CD4-positive, alpha-beta T cell treated with Interleukin-10 for 1 hour (primary cell): ENCODE measurements at places on chromosomes 7 and 10.

DNA sequence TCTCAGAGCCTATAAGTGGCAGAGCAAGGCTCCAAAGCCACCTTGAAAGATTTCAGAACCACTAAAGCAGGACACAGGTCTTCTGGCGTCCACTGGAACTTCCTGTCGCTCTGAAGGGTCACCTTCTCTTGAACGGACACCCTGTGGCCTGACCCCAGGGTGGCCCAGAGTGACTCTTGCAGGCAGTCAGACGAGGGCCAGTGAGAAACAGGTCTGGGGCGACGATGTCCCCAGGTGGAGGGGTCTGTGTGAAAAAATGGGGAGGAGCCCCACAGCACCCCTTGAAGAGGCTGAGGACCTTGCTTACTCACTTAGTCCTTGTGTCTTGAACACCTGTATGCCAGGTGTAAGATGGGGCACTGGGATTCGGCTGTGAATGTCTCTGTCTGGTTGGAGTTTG is 946 bp upstream of the RASGEF1A start:
- no peak for DNase-seq

- no peak for DNase-seq
These were observed 128.6 kb downstream of the ICA1 start for GRCh38 chr7:8133188-8133848.

DNA sequence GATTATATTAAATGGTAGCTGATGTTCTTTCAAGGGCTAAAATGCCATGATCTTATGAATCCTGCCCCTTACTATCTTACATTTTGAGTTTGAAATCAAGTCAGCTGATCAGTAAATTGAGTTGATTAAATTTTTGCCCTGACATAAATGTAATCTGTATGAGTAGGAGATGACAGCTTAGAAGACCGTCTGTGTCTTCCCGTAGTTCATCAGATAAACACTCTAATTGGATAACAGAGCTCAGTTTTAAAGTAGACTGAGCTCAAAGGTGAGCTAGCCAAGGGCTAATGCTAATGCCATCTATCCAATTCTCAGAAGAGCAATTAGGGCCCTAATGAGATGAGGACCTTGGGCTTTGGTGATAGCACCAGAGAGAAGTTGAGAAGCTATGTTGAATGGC is 82.9 kb downstream of the LRRC4 start:
- no peak for DNase-seq

DNA sequence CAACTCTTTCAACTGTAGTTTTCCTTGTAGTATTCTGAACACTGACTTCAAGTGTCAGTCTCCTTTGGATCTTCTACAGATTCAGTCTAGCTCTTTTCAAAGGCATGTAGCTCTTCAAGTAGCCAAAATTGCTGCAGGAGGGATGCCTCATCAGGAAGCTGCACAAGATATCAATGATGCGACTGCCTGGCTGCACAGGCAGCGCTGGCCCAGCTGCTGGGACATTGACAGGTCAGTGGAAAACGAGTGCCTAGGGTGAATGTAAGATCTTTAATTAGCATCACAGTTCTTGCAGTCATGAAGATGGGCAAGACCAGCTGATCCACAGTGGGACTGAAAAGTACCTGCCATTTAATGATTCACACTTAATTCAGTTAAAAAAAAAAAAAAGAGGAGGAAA is 167.6 kb downstream of the ANK3 start:
- DNase-seq: no peak

- no peak for DNase-seq
These were observed 55.0 kb downstream of the PKD1L1 start for GRCh38 chr7:47893238-47893637.

DNA sequence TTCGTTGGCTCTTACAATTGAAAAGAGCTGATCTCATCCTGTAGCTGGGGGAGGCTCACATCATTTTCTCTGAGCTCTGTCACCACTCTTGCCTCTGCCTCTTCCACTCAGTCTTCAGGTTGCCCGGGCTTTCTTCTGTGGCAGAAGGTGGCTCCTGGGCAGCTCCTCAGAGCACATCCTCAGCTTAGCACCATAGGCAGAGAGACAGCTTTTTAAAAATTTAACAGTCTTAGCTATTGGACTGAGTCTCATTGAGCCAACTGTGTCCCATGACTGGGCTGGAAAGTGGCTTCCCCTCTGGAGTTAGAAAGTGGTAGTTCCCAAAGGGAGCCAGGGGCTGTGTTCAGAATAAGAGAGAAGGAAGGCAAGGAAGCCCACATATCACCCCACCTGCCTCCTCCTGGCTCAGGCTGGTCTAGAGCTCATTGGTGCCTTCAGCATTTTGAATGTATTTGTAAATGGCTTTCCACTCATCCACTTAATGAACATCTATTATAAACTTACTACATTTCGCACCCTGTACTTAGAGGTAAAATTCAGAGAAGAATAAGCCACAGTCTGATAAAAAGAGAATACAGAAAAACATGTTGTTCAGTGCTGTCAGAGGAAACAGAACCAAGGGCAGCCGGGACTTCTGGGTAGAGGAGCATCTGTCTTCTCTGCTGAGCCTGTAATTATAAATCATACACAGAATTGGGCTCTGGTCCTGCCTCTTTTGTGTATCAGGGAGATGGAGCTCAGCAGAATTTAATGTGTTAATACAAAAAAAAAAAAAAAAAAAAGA is 119.3 kb downstream of the WDFY4 start:
- DNase-seq: no peak

DNA sequence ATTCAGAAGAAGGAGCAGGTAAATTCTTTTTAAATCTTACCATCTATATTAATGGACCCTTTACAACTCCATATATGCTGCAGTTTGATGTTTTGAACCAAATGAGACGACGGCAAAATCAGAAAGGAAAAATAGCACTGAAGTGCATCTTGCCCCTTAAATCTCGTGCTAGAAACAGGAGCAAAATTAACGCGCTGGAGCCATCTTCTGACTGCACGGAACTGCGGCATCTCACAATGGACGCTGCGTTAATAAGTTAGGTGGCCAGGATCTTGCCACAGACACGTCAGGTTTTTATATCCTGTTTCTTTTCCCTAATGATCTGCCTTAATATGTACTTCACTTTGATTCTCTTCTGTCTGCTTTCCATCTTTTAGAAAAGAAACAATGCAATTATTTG is 354.5 kb downstream of the TFEC start:
- DNase-seq: no peak

GRCh38 chr7:135277161-135277560 is 43.5 kb downstream of the STRA8 start:
- no peak for DNase-seq

DNA sequence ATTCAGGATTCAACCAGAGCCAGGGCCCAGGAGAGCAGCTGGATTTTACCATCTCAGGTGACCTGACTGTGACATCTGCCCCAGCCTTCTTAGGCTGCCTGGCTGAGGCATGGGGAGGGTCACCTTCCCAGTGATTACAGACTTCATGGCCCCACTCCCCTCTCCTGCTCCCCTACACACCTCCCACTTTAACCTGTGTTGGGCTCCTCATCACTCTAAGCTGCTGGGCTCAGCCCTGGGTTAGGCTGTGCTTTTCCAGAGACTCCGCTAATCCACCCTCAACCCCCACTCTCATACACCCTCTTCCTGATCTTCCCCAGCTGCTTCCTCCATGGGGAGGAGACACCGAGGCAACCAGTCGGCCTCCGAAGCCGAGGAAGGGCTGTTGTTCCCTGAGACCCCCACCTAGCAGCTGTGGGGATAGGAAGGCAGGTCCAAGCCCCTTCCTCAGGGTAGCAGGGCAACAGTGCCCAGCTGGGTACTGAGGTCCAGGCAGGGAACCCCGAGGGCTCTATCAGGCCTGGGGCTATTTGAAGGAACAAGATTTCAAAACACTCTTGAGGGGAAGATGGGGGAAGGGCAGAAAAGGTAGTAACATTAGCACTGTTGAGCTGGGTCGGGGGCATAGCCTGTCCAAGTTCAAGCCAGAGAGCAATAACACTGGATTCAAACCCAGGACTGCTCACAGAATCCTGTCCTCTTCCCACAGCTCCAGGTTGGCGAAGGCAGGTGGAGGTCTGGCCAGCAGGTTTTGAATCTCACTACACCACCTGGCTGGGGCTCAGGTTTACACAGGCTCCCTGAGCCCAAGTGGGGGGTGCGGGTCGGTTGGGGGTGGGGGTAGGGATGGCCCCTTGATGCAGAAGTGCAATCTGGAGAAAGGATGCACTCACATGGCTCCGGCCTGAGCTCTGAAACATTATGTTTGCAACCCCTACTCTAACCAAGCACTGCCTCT is 1.8 kb downstream of the IMPDH1 start:
- DNase-seq: no peak

DNA sequence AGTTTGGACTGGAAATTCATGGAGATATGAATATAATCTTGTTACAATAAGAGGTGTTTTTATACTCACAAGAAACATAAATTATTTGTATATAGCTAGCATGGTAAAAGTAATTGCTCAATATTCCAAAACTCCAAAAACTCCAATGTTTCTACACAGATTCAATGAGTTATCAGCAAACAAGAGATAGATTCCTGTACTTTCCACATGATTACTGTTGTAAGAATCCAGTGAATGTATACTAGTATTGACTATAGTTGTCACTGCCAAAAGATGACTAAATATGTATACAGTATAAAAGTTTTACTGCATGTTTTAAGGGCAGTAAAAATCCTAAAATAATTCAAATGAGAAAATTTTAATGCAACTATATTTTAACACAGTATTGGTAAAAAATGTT is 10.7 kb downstream of the ATOH7 start:
- DNase-seq: no peak

DNA sequence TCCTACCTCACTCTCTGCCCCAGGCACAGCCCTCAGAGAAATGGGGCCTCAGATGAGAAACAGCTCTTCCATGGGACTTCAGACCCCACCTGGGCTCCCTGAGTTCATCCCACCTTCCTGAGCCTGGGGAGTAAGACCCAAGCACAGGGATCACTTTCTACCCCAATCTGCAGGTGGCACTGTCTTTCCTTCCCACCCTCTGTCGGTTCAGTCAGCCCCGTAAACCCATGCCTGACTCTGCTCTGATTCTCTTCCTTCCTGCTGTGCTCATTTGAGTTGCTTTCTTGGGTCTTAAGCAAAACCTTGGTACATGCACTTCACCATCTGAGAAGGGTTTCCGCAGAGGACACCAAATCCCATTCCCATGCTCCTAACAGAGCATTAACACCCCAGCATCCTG is 306.4 kb upstream of the CDC14C start:
- no peak for DNase-seq

- no peak for DNase-seq
These were observed 203.4 kb upstream of the AGR3 start for GRCh38 chr7:17085186-17085585.

- DNase-seq: no peak
These were observed 2.5 kb downstream of the NUDT1 start for GRCh38 chr7:2244404-2244995.

DNA sequence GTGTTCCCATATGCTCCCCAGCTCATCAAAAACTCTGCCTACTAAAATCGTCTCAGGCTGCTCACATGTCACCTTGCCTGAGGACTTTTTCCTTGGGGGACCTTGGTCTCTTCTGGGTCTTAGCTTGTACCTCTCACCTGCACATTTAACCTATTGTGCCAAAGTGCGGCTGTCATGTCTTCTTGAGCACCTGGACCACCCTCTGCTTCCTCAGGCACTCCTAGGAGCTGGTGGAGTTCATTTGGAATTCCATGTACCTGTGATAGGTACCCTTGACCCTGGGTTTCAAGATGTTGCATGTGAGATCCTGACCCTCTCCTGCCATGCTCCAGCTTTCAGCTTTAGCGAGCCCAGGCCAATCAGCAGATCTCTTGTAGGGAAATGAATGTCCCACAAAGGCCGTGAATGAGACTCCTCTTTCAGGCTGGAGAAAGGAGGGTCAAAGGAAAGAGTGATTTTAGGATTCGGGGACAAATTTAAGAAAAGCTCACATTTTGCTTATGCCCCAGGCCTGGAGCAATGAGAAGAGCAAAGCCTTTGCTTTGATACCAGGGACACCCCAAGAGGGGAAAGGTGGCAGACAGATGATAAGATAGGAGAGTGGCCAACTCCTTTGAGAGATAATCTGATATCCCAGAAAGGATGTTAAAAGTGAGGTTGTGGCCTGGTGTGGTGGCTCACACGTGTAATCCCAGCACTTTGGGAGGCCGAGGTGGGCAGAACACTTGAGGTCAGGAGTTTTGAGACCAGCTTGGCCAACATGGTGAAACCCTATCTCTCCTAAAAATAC is 10.6 kb upstream of the DNAJB12 start:
- DNase-seq: no peak

- peak; percentile 34 for DNase-seq
These were observed 284.3 kb downstream of the SORCS3 start for GRCh38 chr10:104925232-104925851.

- no peak for DNase-seq
These were observed 1182.0 kb downstream of the CNTNAP2 start for GRCh38 chr7:147298611-147299043.

- DNase-seq: no peak
These were observed 31.2 kb upstream of the MSRB2 start for GRCh38 chr10:23063973-23064812.

DNA sequence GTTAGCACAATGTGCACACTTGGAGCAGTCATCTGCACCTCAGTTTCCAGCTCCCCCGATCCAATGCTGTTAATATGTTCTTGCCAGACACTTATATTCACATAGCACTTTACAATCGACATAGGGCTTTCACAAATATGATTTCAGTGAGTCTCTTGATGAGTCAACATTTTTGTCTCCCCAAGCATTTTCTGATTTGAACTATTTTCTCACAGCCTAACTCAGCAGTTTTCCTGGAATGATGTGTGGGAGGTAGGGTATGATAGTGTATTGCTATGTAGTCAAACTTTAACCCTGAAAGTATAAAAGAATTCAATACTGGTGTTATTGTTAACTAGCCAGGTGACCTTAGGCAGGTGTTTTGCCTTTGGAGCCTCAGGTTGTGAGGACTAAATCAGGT is 82.5 kb upstream of the LRGUK start:
- DNase-seq: no peak

- no peak for DNase-seq
These were observed 35.6 kb upstream of the ANTXRL start for GRCh38 chr10:46250898-46251856.
